Chondrocyte (in vitro differentiated cells): ENCODE measurements at places on chromosomes 4 and X. TPM values are rescaled to one million over a fixed set of nuclear protein-coding genes. Genes with fewer than 3 reads are reported as not detected.

- peaks cover 5% of the 10 kb centered on the region for H3K4me1 ChIP-seq
- DNase-seq, result no peak
- no peak overlapping the region for H3K27ac ChIP-seq
- no peaks in the 10 kb centered on the region for H3K27me3 ChIP-seq
- H3K4me3 ChIP-seq, result no peak overlapping the region
- H3K36me3 ChIP-seq, result peaks cover 4% of the 10 kb centered on the region
These were observed 138.4 kb downstream of the CPE start for GRCh38 chr4:165517216-165517615.

The ANOS1 gene
- 9.6 to 23.1 TPM (median 22.3 TPM) in 3 replicates for total RNA-seq

GRCh38 chr4:128709268-128709667 is 100.2 kb upstream of the JADE1 start:
- no peaks in the 10 kb centered on the region for H3K36me3 ChIP-seq
- no peak overlapping the region for H3K4me3 ChIP-seq

The SPCS3 gene
- 114 to 154 TPM (median 122 TPM) in 3 replicates for total RNA-seq

The OSTC gene
- 272 to 365 TPM (median 279 TPM) in 3 replicates for total RNA-seq

GRCh38 chrX:53294024-53294648 is 12.8 kb upstream of the IQSEC2 start:
- no peak for DNase-seq
- H3K27me3 ChIP-seq, result no peaks in the 10 kb centered on the region
- no peak overlapping the region for H3K27ac ChIP-seq
- no peaks in the 10 kb centered on the region for H3K36me3 ChIP-seq
- H3K4me1 ChIP-seq, result no peaks in the 10 kb centered on the region

The SRPX2 gene
- 10.0 to 21.1 TPM (median 10.8 TPM) in 3 replicates for total RNA-seq

DNA sequence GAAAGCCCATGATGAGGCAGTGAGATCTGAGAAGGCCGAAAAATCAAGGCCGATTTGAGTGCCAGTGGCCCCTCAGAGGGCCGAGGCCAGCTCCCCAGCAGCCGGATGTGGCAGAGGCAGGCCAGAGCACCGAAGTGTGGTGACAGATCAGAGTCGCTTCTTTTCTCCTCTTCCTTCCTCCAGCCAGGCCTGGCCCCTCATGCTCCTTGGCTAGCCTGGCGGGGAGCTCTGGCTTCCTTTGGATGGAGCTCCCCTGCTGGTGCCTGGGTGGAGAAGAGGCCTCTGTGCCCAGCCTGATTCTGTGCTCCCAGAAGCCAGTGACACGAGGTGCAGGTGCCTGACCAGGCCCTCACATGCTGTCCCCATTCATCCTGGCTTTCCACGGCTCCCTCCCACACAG is 127.2 kb upstream of the PABPC4L start:
- no peak for DNase-seq
- H3K27me3 ChIP-seq, result no peaks in the 10 kb centered on the region
- no peaks in the 10 kb centered on the region for H3K36me3 ChIP-seq
- no peak overlapping the region for H3K27ac ChIP-seq
- peaks cover 4% of the 10 kb centered on the region for H3K4me1 ChIP-seq

The SMIM10L2A gene
- 0.27 to 0.62 TPM (median 0.40 TPM) in 3 replicates for total RNA-seq

DNA sequence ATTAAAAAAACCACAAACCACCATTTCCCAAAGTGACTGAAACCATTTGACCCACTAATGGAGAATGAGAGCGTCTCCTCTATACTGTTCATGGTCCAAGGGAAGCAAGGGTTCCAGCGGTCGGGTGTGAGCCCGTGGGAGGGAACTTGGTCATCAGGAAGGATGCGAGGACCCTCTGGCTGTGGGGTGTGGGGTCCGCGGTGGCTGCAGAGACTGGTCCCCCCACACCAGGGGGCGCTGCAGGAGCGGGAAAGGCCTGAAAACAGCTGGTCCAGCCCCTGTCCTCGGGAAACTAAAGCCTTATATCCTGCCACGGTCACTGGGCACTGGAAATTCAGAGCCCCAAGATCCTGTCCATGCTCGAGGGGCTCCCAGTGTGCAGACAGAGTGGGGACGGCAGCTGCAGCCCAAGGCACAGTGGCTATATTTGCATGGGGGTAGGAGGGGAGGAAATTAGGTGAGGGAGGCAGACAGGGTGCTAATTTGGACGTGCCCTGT is 4.3 kb downstream of the BLOC1S4 start:
- H3K4me3 ChIP-seq, result peak overlapping the region; percentile 35
- no peaks in the 10 kb centered on the region for H3K36me3 ChIP-seq
- peak overlapping the region; percentile 77 for H3K27ac ChIP-seq
- H3K27me3 ChIP-seq, result no peaks in the 10 kb centered on the region
- DNase-seq, result no peak

GRCh38 chrX:74015379-74016019 is 288.5 kb upstream of the ZCCHC13 start:
- H3K4me1 ChIP-seq, result peaks cover 21% of the 10 kb centered on the region
- H3K27me3 ChIP-seq, result no peaks in the 10 kb centered on the region
- no peak for DNase-seq
- no peak overlapping the region for H3K4me3 ChIP-seq
- H3K36me3 ChIP-seq, result no peaks in the 10 kb centered on the region

The PPM1K gene
- 16.0 to 18.8 TPM (median 17.0 TPM) in 3 replicates for total RNA-seq

- no peaks in the 10 kb centered on the region for H3K27me3 ChIP-seq
- DNase-seq, result no peak
- peak overlapping the region; percentile 88 for H3K27ac ChIP-seq
- H3K4me3 ChIP-seq, result peak overlapping the region; percentile 25
- H3K4me1 ChIP-seq, result peaks cover 27% of the 10 kb centered on the region
These were observed 2.4 kb upstream of the BCOR start for GRCh38 chrX:40100141-40100536.

The QRFPR gene
- not detected in 3 replicates for total RNA-seq

DNA sequence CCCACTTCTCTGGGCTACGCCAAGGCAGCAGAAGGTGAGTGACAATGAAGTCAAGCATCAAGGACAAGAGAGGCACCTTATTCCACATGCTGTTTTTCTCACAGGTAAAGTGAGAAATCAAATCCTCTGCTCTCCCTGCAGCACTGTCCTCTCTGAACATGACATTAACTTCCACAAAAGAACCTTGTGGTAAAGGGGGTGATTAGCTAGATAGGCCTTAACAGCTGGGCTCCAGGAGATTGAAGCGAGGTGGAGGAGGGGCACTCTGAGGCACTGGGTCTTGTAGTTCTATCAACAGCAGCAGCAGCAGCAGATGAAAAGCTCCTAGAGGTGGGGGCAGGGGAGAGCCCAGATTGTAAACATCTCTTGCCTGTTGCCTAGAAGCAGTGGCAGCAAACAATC is 96.8 kb upstream of the CXXC4 start:
- DNase-seq, result no peak
- H3K4me1 ChIP-seq, result peaks cover 5% of the 10 kb centered on the region
- no peaks in the 10 kb centered on the region for H3K36me3 ChIP-seq
- H3K27me3 ChIP-seq, result peaks cover 2% of the 10 kb centered on the region

DNA sequence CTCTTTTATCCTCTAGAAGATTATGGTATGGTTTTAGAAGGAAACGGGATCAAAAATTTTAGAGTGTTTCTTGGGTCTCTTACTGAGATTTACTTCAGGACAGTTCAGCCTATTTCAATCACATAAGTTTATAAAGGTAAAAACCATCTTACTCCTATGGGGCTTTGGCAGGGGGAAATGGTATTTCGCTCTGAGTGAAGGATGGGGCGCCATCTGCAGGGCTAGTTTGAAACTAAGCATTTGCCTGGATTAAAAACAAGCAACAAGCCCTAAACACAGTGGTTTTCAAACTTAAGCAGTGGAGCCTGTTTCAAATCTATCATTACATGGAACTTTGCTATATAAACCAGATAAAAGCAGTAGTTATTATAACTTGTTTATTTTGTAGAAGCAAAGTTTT is 361.5 kb upstream of the FMR1 start:
- H3K36me3 ChIP-seq, result no peaks in the 10 kb centered on the region
- H3K27ac ChIP-seq, result no peak overlapping the region
- H3K27me3 ChIP-seq, result peaks cover 3% of the 10 kb centered on the region
- H3K4me3 ChIP-seq, result no peak overlapping the region
- DNase-seq, result no peak

DNA sequence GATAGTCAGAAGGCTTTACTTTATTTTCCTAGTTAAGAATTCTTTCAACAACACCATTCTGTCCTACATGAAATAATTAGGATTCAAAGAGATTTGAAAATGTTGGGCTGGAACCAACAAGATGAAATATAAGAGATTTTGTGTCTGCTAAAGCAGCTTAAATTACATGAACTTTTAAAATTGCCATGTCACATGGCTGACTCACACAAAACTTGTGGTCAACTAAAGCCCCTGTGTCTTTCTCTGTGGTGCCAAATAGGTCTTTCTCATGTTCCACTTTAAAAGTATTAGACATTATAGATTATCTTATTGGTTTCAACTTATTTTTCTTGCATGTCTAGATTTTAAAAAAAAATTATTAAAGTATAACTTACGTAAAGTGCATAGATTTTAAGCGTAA is 60.8 kb upstream of the FHL1 start:
- H3K4me3 ChIP-seq, result no peak overlapping the region
- no peaks in the 10 kb centered on the region for H3K36me3 ChIP-seq
- no peak for DNase-seq
- no peaks in the 10 kb centered on the region for H3K27me3 ChIP-seq

DNA sequence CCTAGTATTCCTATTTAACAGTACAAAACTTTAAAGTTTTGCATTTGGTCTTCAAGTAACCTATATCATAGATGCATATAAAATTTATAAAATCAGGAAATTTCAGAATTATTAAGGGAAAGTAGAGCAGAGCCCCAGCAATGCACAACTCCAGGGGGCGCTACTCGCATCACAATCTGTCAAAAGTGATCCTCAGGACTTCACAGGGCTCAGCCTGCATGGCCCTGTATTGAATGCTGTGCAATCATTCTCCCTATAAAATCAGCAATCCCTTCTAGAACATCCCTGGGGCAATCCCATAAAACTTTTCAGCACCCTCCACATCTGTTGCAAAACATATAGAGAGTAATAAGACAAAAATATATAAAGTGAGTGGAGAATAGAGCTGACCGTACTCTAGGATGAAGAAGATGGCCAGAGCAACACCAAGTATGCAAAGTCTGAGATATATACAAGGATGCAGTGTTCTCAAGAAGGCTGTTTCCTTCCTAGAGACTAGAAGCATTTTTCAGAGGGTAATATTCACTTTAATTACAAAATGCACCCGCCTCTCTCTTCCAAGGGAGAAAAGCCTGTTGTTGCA is 12.5 kb upstream of the PPARGC1A start:
- peaks cover 1% of the 10 kb centered on the region for H3K27me3 ChIP-seq
- no peaks in the 10 kb centered on the region for H3K36me3 ChIP-seq
- DNase-seq, result no peak
- no peak overlapping the region for H3K4me3 ChIP-seq

GRCh38 chr4:57194068-57194611 is 84.0 kb upstream of the IGFBP7 start:
- DNase-seq, result no peak
- H3K27me3 ChIP-seq, result no peaks in the 10 kb centered on the region
- no peaks in the 10 kb centered on the region for H3K36me3 ChIP-seq
- no peak overlapping the region for H3K4me3 ChIP-seq
- H3K4me1 ChIP-seq, result peaks cover 17% of the 10 kb centered on the region

DNA sequence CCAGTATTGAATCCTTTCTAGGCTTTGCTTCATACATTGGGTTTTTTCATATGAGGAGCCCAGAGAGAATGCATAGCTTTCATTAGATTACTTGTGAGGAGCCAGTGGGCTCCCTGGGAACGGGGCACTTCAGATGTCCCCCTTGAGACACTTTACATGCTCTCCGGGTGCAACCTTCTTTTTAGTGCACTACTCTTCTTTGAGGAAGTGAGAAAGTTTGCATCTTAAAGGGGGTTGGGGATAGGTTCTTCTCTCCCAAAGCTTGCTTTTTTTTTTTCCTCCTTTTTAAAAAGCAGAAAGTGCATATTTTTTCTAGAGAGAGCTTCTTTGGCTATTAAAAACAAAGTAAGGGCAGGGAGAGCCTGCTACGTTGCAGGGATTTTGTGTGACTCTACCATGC is 4.3 kb downstream of the HADH start:
- no peak overlapping the region for H3K27ac ChIP-seq
- H3K4me1 ChIP-seq, result peaks cover 59% of the 10 kb centered on the region
- no peak for DNase-seq
- H3K36me3 ChIP-seq, result no peaks in the 10 kb centered on the region
- H3K4me3 ChIP-seq, result no peak overlapping the region

DNA sequence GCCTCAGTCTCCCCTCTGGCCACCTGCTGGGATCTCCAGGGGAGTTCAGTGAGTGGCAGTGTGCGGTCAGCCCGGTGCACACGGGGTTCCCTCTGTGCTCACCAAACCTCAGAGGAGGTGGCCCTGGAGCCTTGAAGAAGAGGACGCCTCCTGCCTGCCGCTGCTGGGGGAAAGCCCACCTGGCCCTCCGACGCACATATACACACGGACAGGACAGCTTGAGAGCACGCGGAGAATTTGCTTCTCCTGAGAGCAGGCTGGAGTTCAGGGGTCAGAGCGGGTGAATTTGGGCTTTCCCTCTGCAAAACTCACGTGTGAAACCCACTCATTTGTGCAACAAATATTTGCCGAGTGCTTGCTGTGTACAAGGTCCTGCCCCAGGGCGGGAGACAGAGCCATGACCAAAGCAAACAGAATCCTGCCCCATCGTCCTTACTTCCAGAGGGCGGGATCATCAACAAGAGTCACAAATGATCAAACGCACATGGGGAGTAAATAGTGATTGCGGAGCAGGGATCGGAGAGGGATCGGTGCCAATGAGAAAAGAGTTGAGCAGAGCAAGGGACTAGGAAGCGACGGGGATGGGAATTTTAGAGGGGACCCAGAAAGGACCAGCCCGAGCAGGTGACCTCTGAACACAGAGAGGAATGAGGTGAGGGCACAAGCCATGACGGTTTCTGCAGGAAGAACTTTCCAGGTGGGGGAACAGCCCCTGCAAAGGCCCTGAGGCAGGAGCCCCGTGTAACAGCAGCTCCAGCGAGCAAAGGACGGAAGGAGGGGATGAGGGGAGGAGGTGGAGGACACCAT is 17.6 kb downstream of the BLOC1S4 start:
- H3K27ac ChIP-seq, result peak overlapping the region; percentile 5
- H3K4me3 ChIP-seq, result no peak overlapping the region
- no peaks in the 10 kb centered on the region for H3K36me3 ChIP-seq
- no peak for DNase-seq
- no peaks in the 10 kb centered on the region for H3K27me3 ChIP-seq

GRCh38 chr4:54276641-54277430 is 47.7 kb downstream of the PDGFRA start:
- H3K4me1 ChIP-seq, result peaks cover 64% of the 10 kb centered on the region
- no peaks in the 10 kb centered on the region for H3K27me3 ChIP-seq
- H3K27ac ChIP-seq, result peak overlapping the region; percentile 90

The PTTG2 gene
- total RNA-seq, result 0.45 TPM in 1 of 3 replicates, not detected in the others

GRCh38 chrX:39950018-39950688 is 147.6 kb downstream of the BCOR start:
- no peak overlapping the region for H3K27ac ChIP-seq
- no peak for DNase-seq
- peaks cover 1% of the 10 kb centered on the region for H3K27me3 ChIP-seq
- no peak overlapping the region for H3K4me3 ChIP-seq
- no peaks in the 10 kb centered on the region for H3K36me3 ChIP-seq
- H3K4me1 ChIP-seq, result peaks cover 26% of the 10 kb centered on the region

The SH3D19 gene
- 31.2 to 57.5 TPM (median 32.0 TPM) in 3 replicates for total RNA-seq

DNA sequence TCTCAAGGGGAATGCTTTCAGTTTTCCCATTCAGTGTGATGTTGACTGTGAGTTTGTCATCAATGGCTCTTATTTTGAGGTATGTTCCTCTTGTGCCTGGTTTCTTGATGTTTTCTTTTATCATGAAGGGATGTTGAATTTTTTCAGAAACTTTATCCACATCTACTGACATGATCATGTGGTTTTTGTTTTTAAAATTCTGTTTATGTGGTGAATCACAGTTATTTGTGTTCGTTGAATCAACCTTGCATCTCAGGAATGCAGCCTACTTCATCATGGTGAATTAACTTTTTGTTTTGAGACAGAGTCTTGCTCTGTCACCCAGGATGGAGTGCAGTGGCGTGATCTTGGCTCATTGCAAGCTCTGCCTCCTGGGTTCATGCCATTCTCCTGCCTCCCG is 263.1 kb upstream of the KLF3 start:
- H3K27ac ChIP-seq, result no peak overlapping the region
- H3K4me3 ChIP-seq, result no peak overlapping the region
- no peaks in the 10 kb centered on the region for H3K4me1 ChIP-seq
- no peaks in the 10 kb centered on the region for H3K27me3 ChIP-seq
- H3K36me3 ChIP-seq, result peaks cover 2% of the 10 kb centered on the region
